T-helper 2 cell treated with Interferon-gamma antibody and Interleukin-4, amounts not matched to agents 5 μg/mL and 100 μg/mL, for 36 hours (primary cell): ENCODE measurements at places on chromosomes 1 and 21.

GRCh38 chr1:98546319-98546718 lies 115.2 kb upstream of the SNX7 start:
- DNase-seq, result no peak

- no peak for DNase-seq
Measured at GRCh38 chr1:70718086-70718630, 307.1 kb downstream of the CTH start.

DNA sequence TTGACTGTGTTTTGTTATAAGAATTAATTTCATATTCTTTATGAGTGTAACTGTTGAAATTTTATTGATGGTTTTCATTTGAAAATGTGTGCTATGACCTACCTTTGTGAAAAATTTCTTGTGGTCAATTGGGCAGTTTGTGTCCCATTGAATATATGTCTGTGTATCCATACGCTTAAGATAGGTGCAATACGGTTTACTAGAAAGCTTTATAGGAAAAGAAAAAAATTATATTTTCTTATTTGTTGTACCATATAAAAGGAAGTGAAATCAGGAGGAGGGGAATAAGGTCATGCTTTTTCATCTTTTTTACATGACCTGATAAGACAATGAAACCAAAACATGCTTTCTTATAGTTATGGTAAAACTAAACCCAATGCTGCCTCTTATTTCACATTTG lies 807.7 kb downstream of the USP25 start:
- no peak for DNase-seq

DNA sequence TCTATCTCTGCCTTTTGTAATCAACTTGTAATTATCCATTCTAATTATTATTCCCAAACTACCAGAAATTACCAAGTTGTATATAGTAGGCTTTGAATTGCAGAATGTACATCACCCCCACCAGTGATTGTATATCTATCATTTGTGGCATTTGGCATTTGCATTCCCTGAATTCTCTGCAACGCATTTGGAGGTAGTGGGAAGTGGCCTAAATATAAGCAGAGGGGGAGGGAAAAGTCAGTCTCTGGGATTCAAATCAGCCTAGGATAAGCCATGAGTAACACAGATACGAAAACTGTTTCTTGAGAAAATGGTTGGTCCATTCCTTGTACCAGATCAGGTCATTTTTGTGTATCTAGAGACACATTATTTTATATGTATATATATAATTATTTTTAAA lies 20.7 kb downstream of the DDX20 start:
- DNase-seq, result no peak
